ENCODE measurements at places on chromosomes 2 and 18.

DNA sequence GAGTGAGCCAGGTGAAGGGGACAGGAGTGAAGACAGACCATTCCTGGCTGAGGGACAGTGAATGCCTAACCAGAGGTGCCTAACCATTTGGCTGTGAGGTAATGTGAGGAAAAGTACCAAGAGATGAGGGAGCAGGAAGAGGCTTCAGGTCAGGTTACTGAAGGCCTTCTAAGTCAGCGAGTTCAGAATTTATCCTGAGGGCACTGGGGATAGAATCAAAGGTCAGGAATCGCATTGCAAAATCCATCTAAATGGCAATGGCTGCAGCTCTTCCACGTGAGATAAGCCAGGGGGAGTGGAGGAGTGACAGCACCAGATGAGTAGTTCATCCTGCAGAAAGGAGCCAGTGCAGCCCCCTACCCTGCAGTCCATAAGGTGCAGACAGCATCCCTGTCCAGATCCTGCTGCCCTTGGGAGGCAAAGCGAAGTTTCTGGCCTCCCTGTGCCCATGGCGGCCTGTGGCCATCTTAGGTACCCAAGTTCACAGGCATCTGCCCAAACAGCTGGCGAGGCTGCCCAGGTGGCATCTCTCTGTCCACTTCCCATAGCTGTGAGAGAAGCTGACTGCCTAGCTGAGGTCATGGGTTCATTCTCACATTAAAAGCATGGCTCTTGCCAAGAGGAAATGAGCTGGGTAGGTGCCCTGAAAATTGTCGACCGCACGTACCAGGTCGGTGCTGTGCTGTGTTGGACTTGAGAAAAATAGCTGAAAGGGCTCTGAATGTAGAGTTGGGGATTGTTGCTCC is 49.5 kb downstream of the CYP27C1 start:
- no peak for DNase-seq

DNA sequence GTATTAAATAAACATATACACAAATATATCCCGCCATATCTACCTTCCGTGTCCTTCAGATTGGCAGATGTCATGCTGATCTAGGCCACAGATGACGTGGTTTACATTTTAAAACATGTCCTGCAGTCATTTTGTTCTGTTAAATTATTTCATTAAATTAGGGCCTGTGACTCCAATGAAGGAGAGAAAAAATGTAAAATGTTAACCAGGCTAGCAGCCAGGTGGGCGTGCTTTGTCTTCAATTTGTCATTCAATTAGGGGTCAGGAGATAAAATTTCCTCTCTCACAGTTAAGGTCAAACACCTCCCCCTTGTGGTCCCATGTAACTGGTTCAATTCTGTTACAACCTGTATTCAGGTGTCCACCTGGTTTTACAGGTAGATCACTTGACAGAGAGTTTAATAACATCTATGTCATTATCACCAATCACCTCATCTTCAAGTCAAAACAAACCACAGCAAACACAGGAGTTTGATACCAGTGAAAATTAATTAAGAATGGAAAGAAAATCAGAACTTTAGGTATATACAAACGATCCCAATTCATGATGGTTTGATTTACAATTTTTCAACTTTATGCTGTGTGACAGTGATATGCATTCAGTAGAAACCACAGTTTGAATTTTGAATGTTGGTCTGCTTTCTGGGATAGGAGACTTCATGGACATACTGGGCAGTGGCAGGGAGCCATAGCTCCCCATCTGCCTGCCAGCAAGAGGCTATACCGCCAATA is 339.4 kb downstream of the CMPK2 start:
- DNase-seq, result no peak

DNA sequence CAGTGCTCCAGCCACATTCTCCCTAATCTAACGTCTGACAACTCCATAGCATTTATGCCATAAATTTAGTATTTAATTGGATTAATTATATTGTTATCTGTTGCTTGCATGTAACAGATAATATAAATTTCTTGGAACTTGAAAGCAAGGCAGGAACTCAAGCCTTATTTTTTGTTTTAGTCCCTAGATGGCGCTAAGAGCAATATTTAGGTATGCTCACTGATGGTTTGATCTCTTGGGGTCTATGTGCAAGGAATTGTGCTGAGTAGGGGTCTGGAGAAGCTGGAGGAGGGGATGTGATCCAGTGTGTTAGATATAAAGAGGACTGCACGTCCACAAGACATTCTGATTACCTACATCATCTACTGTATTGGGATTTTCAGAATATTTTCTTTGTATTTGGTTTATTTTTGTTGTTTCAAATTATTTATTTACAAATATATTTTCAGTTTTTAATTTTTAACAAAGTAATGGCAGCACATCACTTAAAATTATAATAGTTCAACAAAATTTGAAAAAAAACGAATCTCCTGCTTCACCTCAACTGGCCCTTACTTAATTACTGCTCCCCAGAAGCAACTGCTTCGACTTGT is 32.8 kb downstream of the KATNAL2 start:
- DNase-seq, result no peak

DNA sequence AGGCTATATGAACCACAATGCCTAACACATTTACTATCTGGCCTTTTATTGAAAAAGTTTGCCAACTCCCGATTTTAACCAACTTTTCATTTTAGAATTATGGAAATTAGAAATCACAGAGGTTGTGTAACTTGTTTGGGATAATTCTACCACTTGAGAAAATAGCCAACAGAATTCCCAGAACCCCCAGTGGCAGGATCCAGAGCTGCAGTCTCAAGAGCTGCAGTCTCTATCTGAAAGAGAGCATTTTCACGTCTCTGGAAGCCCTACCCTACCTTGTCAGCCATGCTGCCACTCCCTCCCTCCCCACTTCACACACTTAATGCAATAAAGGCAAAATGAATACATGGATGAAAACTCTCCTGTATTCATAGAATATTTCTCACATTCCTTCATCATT is 23.4 kb upstream of the TSPYL6 start:
- DNase-seq, result no peak

- DNase-seq, result no peak
These were observed 197.9 kb downstream of the NEDD4L start for GRCh38 chr18:58241877-58242276.

GRCh38 chr2:118875318-118875717 is 27.9 kb upstream of the EN1 start:
- no peak for DNase-seq

- no peak for DNase-seq
These were observed 163.3 kb downstream of the FHOD3 start for GRCh38 chr18:36460854-36461253.

GRCh38 chr18:56787390-56787789 is 136.2 kb downstream of the WDR7 start:
- DNase-seq, result no peak

DNA sequence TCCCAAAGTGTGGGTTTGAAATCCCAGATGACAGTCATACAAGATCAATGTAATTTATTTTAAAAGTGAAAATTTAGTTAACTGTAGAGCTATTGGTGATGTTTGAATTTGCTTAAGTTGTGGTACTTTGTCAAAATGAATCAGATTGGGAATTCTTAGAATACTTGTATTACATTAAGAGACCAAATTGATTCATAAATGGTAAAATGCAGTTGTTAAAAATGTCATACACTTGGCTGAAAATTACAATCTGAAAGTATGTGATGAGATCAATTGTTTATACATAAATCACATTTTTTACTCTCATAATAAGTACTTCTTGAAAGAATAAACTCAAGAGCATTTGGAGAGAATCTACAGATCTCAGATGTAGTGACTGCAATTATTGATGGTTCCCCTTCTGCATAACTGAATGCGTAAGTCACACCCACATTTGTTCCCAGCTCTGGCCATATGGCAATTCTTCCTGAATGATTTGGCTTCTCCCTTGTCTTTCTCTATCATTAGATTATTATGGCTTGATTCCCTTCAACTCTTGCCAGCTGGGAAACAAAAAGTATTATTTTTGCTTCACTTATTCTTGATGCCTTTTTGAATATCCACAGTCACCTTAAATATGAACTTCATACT is 558.5 kb downstream of the CPS1 start:
- DNase-seq, result no peak

- no peak for DNase-seq
These were observed 1.3 kb upstream of the USP34 start for GRCh38 chr2:61471905-61472805.

DNA sequence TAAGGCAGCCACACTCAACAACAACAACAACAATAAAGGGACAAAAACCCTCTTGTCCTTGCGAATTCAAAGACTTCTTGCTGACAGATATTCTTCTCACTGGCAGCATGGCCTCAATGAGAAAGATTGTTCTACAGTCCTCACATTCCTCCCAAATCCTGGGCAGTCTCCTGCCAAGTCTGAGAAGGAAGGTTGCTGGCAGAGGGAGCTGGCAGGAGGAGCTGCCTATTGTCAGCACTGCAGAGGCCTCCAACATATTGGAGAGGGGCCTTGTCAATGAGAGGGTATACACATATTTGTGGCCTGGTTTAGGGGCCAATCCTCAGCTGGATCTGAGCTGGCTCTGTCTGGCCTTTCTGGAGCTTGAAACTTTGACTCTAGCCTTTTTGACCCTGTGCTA is 63.5 kb downstream of the LAMA3 start:
- no peak for DNase-seq

All from stimulated activated CD4-positive, alpha-beta T cell treated with anti-CD3 and anti-CD28 coated beads, Interleukin-2, amount 100 ng/mL, for 48 hours (primary cell).